ENCODE measurements at places on chromosomes 16 and 17. TPM values are rescaled to one million over a fixed set of nuclear protein-coding genes. Genes with fewer than 3 reads are reported as not detected.

GRCh38 chr17:40980117-40980516 is 4.0 kb downstream of the KRT40 start:
- no peak overlapping the region for H3K27ac ChIP-seq
- H3K27me3 ChIP-seq, result peaks cover 3% of the 10 kb centered on the region
- no peaks in the 10 kb centered on the region for H3K4me1 ChIP-seq
- no peak for DNase-seq
- H3K36me3 ChIP-seq, result no peaks in the 10 kb centered on the region

- peaks cover 35% of the 10 kb centered on the region for H3K4me1 ChIP-seq
- no peaks in the 10 kb centered on the region for H3K36me3 ChIP-seq
- peak overlapping the region; percentile 87 for H3K4me3 ChIP-seq
- peaks cover 90% of the 10 kb centered on the region for H3K27me3 ChIP-seq
- peak; percentile 81 for DNase-seq
Measured at GRCh38 chr17:49968405-49969133, 421 bp upstream of the DLX4 start.

- peak overlapping the region; percentile 93 for H3K4me3 ChIP-seq
- H3K27ac ChIP-seq, result peak overlapping the region; percentile 95
- H3K4me1 ChIP-seq, result peaks cover 44% of the 10 kb centered on the region
- peaks cover 29% of the 10 kb centered on the region for H3K36me3 ChIP-seq
- H3K27me3 ChIP-seq, result no peaks in the 10 kb centered on the region
Measured at GRCh38 chr17:81869221-81870130, 1.7 kb downstream of the ARHGDIA start.

- H3K27me3 ChIP-seq, result peaks cover 89% of the 10 kb centered on the region
- H3K36me3 ChIP-seq, result no peaks in the 10 kb centered on the region
- H3K4me1 ChIP-seq, result peaks cover 4% of the 10 kb centered on the region
- H3K27ac ChIP-seq, result no peak overlapping the region
Measured at GRCh38 chr16:21279501-21279900, 1.4 kb upstream of the CRYM start.

GRCh38 chr16:84246679-84247077 is 6.9 kb upstream of the KCNG4 start:
- no peaks in the 10 kb centered on the region for H3K4me1 ChIP-seq
- no peaks in the 10 kb centered on the region for H3K36me3 ChIP-seq
- peaks cover 18% of the 10 kb centered on the region for H3K27me3 ChIP-seq

DNA sequence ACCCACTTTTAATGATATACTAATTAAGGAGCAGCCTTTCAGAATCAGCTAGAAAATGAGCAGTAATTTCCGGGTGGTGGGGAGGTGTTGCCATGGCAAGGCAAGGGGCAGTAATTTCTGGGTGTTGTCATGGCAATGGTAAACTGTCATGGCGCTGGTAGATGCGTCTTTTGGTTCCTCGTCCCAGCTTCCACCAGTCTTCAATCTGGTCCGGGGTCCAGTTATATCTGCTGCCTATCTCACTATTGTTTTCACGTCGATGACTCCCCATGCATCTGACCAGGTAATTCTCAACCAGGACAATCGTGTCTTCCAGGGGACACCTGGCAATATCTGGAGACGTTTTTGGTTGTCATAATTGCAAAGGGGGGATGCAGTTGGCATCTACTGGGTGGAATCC is 34.9 kb downstream of the TMEM114 start:
- H3K27ac ChIP-seq, result no peak overlapping the region
- DNase-seq, result no peak
- H3K4me1 ChIP-seq, result peaks cover 4% of the 10 kb centered on the region
- H3K27me3 ChIP-seq, result peaks cover 33% of the 10 kb centered on the region

DNA sequence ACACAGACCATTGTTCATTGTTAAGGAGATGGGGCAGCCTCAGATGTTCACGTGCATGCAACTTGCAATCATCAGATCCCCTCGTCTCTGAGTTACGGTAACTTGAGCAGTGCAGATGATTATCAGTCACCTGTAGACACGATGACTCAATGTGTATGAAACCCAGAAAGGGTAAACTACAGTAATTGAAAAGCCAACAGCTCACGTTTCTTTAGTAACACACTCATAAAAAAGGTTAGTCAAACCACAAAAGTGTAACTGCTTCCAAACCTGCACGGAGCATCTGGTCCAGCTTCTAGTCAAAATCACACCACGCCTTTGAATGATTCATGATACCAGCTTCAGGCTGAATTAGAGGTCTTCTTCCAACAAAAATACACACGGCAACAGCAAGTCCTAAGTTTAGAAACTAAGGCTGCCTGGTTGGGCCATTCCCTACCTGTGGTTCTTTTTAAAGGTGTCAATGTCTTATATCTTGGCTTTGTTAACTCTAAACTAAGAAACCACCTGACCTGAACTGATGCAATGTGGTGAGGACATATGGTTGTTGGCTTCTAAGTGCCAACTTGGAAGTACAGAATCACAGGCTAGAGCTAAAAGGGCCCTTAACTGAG is 32.3 kb downstream of the GRB7 start:
- H3K27ac ChIP-seq, result peak overlapping the region; percentile 84
- DNase-seq, result peak; percentile 70
- peaks cover 74% of the 10 kb centered on the region for H3K36me3 ChIP-seq
- H3K27me3 ChIP-seq, result no peaks in the 10 kb centered on the region
- H3K4me1 ChIP-seq, result peaks cover 92% of the 10 kb centered on the region
- no peak overlapping the region for H3K4me3 ChIP-seq

DNA sequence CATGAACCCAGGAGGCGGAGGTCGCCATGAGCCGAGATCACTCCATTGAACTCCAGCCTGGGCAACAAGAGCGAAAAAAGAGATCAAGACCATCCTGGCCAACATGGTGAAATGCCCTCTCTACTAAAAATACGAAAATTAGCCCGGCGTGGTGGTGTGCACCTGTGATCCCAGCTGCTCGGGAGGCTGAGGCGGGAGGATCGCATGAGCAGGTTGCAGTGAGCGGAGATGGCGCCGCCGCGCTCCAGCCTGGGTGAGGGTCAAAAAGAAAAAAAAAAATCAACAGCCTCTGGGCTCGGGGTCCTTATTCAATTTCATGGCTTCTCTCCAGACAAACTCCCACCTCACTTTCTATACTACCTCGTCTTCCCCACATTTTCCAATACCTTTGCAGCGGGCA is 3.2 kb upstream of the GP1BA start:
- H3K27me3 ChIP-seq, result peaks cover 6% of the 10 kb centered on the region
- peaks cover 7% of the 10 kb centered on the region for H3K4me1 ChIP-seq
- H3K27ac ChIP-seq, result no peak overlapping the region
- peaks cover 13% of the 10 kb centered on the region for H3K36me3 ChIP-seq

DNA sequence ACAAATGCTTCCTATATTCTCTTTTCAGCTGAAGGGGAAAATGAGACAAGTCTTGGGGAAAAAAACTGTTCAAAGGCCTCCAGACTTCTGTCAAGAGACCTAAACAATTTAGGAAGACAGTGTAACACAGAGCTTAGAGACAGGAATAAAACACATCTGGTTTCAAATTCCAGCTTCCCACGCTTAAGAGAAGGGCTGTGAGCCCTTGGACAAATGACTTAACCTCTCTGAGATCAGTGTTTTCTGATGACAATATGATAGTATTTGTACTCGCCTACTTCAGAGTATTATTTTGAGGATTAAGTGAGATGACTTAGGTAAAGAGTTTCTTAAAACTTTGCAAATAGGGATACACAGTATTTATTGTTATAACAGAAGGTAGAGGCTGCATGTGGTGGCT is 29.5 kb downstream of the SMURF2 start:
- H3K36me3 ChIP-seq, result peaks cover 7% of the 10 kb centered on the region
- peaks cover 70% of the 10 kb centered on the region for H3K4me1 ChIP-seq
- DNase-seq, result no peak
- no peaks in the 10 kb centered on the region for H3K27me3 ChIP-seq
- no peak overlapping the region for H3K4me3 ChIP-seq
- H3K27ac ChIP-seq, result no peak overlapping the region

DNA sequence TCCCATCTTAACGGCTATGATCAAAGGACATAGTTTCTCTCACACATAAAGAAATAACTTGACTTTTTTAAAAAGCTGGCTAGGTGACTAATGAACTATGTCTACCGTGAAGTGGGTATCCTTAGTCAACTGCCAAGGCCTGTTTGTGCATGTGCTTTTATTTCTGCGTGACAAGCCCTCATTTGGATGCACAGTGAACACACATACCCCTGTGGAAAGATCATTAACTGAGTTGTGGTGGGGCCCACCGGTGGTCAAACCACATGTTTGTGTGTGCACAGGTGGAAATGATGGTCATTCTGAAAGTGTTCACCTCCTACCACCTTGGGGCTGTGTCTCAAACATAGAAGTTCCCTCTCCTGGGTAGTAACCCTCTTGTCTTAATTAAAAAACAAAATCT is 256.1 kb upstream of the SALL1 start:
- no peaks in the 10 kb centered on the region for H3K36me3 ChIP-seq
- no peak overlapping the region for H3K4me3 ChIP-seq
- H3K4me1 ChIP-seq, result no peaks in the 10 kb centered on the region
- no peak overlapping the region for H3K27ac ChIP-seq
- H3K27me3 ChIP-seq, result no peaks in the 10 kb centered on the region

DNA sequence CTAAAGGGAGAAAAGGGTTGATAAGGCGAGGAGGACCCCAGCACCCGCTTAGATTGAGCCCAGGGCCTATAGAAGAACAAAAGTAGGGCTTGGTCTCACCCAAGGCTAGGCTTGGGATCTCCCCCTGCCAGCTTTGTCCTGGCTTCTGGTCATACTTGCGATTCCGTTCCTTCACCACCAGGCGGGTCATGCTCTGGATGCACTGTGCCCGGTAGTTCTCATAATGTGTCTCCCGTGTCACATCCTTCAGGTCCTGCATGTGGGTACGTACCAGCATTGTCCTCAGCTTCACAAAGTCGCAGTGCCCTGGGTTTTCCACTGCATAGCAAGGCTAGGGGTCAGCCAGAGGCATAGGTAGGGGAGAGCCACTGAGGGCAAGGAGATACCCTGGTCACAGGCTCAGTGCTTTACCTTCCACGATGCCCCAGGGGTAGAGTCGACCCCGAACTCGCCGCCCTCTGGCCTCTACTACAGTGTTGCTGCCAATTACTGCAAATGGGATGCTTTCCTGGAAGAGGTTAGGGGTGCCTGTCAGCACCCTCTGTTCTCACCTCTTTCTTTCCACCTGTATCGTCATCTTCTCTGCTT is 6.5 kb upstream of the MTMR4 start:
- no peak for DNase-seq
- peaks cover 5% of the 10 kb centered on the region for H3K27me3 ChIP-seq
- no peaks in the 10 kb centered on the region for H3K36me3 ChIP-seq
- peaks cover 24% of the 10 kb centered on the region for H3K4me1 ChIP-seq
- no peak overlapping the region for H3K4me3 ChIP-seq
- no peak overlapping the region for H3K27ac ChIP-seq

GRCh38 chr16:2085669-2086068 is 37.9 kb downstream of the TSC2 start:
- H3K36me3 ChIP-seq, result peaks cover 6% of the 10 kb centered on the region
- H3K4me1 ChIP-seq, result peaks cover 2% of the 10 kb centered on the region
- DNase-seq, result no peak
- no peak overlapping the region for H3K27ac ChIP-seq

GRCh38 chr17:63834431-63835166 is 7.1 kb upstream of the FTSJ3 start:
- no peak overlapping the region for H3K4me3 ChIP-seq
- DNase-seq, result peak; percentile 57
- peaks cover 34% of the 10 kb centered on the region for H3K36me3 ChIP-seq

- H3K4me3 ChIP-seq, result no peak overlapping the region
- DNase-seq, result no peak
- H3K27ac ChIP-seq, result no peak overlapping the region
- H3K27me3 ChIP-seq, result peaks cover 8% of the 10 kb centered on the region
- no peaks in the 10 kb centered on the region for H3K4me1 ChIP-seq
Measured at GRCh38 chr16:81174644-81175324, 63.7 kb upstream of the BCO1 start.

GRCh38 chr16:69741519-69741918 is 13.2 kb downstream of the NOB1 start:
- no peak overlapping the region for H3K27ac ChIP-seq
- no peaks in the 10 kb centered on the region for H3K27me3 ChIP-seq
- peaks cover 44% of the 10 kb centered on the region for H3K36me3 ChIP-seq
- DNase-seq, result no peak
- H3K4me3 ChIP-seq, result no peak overlapping the region

GRCh38 chr16:8863594-8864424 is 5.0 kb downstream of the CARHSP1 start:
- no peak for DNase-seq
- no peak overlapping the region for H3K4me3 ChIP-seq
- H3K4me1 ChIP-seq, result peaks cover 33% of the 10 kb centered on the region
- H3K27me3 ChIP-seq, result no peaks in the 10 kb centered on the region
- H3K27ac ChIP-seq, result no peak overlapping the region

- no peaks in the 10 kb centered on the region for H3K36me3 ChIP-seq
- H3K4me3 ChIP-seq, result no peak overlapping the region
- no peaks in the 10 kb centered on the region for H3K4me1 ChIP-seq
Measured at GRCh38 chr17:3657874-3658783, 10.2 kb downstream of the TAX1BP3 start.

- H3K27ac ChIP-seq, result no peak overlapping the region
- no peak overlapping the region for H3K4me3 ChIP-seq
- H3K27me3 ChIP-seq, result peaks cover 19% of the 10 kb centered on the region
- H3K36me3 ChIP-seq, result no peaks in the 10 kb centered on the region
- no peak for DNase-seq
- H3K4me1 ChIP-seq, result no peaks in the 10 kb centered on the region
Measured at GRCh38 chr17:79619636-79620206, 8.9 kb upstream of the RBFOX3 start.

- no peaks in the 10 kb centered on the region for H3K27me3 ChIP-seq
- peaks cover 22% of the 10 kb centered on the region for H3K4me1 ChIP-seq
- no peaks in the 10 kb centered on the region for H3K36me3 ChIP-seq
- H3K4me3 ChIP-seq, result peak overlapping the region; percentile 97
- no peak for DNase-seq
- peak overlapping the region; percentile 93 for H3K27ac ChIP-seq
Measured at GRCh38 chr16:67893743-67894399, 817 bp downstream of the PSKH1 start.

- no peak overlapping the region for H3K4me3 ChIP-seq
- H3K27ac ChIP-seq, result no peak overlapping the region
- H3K27me3 ChIP-seq, result no peaks in the 10 kb centered on the region
- peaks cover 3% of the 10 kb centered on the region for H3K4me1 ChIP-seq
Measured at GRCh38 chr17:57125406-57125805, 40.4 kb downstream of the AKAP1 start.

GRCh38 chr17:68327823-68328557 is 36.7 kb downstream of the ARSG start:
- H3K4me1 ChIP-seq, result peaks cover 12% of the 10 kb centered on the region
- no peaks in the 10 kb centered on the region for H3K27me3 ChIP-seq
- H3K4me3 ChIP-seq, result no peak overlapping the region
- H3K27ac ChIP-seq, result no peak overlapping the region
- H3K36me3 ChIP-seq, result peaks cover 8% of the 10 kb centered on the region

Gene BIRC5
- total RNA-seq, result 92.4 TPM

Gene SGF29
- 27.7 TPM for total RNA-seq

Gene EARS2
- total RNA-seq, result 30.4 TPM

Gene C1QTNF1
- 0.14 TPM for total RNA-seq

Gene TMEM220
- total RNA-seq, result 1.6 TPM

Gene KRT16
- total RNA-seq, result not detected

Gene CCL16
- total RNA-seq, result not detected

Gene WIPF2
- total RNA-seq, result 17.4 TPM

Gene SMPD3
- total RNA-seq, result 0.16 TPM

Gene CCL17
- total RNA-seq, result not detected

Gene KRTAP1-5
- total RNA-seq, result not detected

Gene CDH8
- total RNA-seq, result not detected

Gene FA2H
- total RNA-seq, result not detected

Gene PRR15L
- not detected for total RNA-seq

Gene KLHL10
- 0.19 TPM for total RNA-seq
